Regular cardiac myocyte (primary cell): ENCODE measurements at places on chromosomes 1 and 21. TPM values are rescaled to one million over a fixed set of nuclear protein-coding genes. Genes with fewer than 3 reads are reported as not detected.

Gene GPR61
- total RNA-seq, result under 0.01 TPM in 1 of 2 replicates, not detected in the other

Gene CACNA1S
- not detected in 2 replicates for total RNA-seq

Gene CDA
- 0.85 TPM in 1 of 2 replicates, not detected in the other for total RNA-seq

Gene NUDT17
- 2.5 and 4.8 TPM in 2 replicates for total RNA-seq

Gene MYOG
- total RNA-seq, result not detected in 2 replicates

Gene GPR3
- 0.56 and 0.58 TPM in 2 replicates for total RNA-seq

Gene ARPC5
- 140 and 220 TPM in 2 replicates for total RNA-seq

Gene FALEC
- total RNA-seq, result 0.28 TPM in 1 of 2 replicates, not detected in the other

Gene OR2T2
- total RNA-seq, result not detected in 2 replicates

Gene SIK1
- 0.58 and 6.5 TPM in 2 replicates for total RNA-seq

Gene RBP7
- not detected in 2 replicates for total RNA-seq

Gene GPR25
- total RNA-seq, result not detected in 2 replicates

Gene TNFSF4
- 2.3 and 14.0 TPM in 2 replicates for total RNA-seq

Gene POLR3GL
- 12.4 and 19.2 TPM in 2 replicates for total RNA-seq

Gene KCNA3
- total RNA-seq, result 0.28 TPM in 1 of 2 replicates, not detected in the other

Gene RHBDL2
- 1.2 and 1.4 TPM in 2 replicates for total RNA-seq

Gene AADACL4
- under 0.01 TPM in 1 of 2 replicates, not detected in the other for total RNA-seq

Gene TEX38
- total RNA-seq, result not detected in 2 replicates

Gene KCNE2
- not detected in 2 replicates for total RNA-seq

Gene KRTAP19-3
- not detected in 2 replicates for total RNA-seq
